ENCODE measurements at places on chromosomes 3 and 15.

DNA sequence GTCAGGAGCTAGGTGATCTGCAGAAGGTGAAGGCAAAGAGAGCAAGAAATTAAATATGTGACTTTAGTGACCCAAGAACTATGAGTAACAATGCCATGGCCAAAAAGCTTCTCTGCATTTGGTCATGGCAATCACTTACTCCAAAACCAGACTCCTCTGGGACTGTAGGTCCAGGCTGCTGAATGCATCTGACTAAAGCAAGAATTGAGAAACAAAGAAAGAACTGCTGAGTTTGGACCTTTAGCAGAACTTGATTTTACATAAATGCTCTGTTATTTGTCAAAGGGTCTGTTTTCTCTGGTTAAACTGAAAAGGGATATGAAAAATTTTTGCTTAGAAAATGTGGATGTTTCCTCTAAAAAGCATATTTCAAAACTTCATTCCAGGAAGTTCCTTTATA lies 1102.2 kb downstream of the IGSF11 start:
- DNase-seq, result no peak

DNA sequence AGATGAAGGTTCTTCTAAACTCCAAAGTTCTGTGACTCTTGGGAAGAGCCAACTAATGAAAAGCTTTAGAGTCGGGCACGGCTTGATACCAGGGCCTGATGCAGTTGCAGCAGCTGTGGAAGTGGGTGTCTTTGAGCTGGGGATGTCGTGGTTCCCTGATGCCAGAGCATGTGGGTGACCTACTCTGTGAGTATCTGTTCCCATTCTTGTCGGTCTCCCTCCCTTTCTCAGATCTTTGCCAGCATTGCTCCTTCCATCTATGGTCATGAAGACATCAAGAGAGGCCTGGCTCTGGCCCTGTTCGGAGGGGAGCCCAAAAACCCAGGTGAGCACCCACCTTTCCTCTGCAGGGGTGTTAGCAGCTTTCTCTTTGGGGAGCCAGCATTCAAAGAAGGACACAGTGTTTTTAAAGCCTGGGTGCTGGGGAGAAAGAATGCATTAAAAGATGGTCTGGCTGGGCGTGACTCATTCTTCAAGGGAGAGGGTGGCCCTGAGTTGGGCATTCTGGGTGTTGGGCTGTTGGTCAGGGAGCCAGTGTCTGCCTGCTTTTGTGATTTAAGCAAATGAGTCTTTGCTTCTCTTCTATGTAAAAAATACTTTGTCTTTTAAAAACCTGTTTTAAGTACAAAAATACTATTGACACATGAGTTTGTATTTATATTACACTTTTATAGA lies 13.2 kb upstream of the PODXL2 start:
- DNase-seq, result no peak

- DNase-seq, result no peak
Observed at GRCh38 chr15:79540551-79540950, 108.4 kb downstream of the MINAR1 start.

- no peak for DNase-seq
Observed at GRCh38 chr3:186923241-186923640, 7.1 kb upstream of the ST6GAL1 start.
